ENCODE measurements at places on chromosomes 11 and 22.

DNA sequence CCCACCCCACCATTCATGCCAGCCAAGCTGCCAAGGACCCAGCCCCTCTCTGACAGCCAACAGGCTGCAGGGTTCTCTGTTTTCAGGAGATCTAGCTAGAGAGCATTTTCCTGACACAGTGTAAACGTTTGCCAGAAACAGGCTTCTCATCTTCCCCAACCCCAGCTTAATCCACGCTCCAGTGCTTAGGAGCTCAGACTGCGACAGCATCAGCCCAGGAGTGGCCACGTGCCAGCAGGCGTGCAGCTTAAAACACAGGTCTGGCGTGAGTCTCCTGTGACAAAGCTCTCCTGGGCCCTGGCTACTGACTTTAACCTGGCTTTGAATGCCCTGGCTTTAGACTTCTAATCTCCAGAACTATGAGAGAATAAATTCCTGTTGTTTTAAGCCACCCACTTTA is 66.6 kb downstream of the GALNT18 start:
- no peak for DNase-seq

DNA sequence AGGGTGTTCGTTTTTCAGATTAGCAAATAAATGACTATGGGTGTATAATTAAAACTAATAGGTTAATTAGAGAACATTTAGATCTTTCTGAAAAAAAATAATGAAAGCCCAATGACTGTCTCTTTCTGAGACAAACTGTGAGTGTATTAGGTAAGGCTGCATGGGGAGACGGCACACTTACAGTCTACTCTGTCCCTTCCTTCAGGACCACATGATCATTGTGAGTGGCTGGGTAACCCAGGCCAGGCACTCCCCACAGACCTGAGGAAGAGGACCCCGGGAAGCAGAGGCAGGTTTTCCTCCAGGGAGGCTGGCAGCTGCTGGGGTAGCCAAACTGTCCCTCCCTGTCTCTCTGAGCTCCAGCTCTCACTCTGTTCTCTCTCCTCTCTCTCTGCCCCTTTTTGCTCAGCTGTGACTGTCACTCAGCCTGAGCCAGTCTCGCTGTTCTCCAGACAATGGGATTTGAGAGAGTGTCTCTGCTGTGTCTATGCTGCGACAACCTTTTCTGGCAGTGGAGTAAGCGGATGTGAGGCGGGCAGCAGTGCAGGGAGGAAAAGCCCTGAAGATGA is 83.1 kb upstream of the NCAM1 start:
- DNase-seq = no peak

GRCh38 chr11:123434262-123434661 is 4.2 kb downstream of the GRAMD1B start:
- no peak for DNase-seq

GRCh38 chr11:65390996-65391395 is 4.6 kb downstream of the FRMD8 start:
- no peak for DNase-seq

DNA sequence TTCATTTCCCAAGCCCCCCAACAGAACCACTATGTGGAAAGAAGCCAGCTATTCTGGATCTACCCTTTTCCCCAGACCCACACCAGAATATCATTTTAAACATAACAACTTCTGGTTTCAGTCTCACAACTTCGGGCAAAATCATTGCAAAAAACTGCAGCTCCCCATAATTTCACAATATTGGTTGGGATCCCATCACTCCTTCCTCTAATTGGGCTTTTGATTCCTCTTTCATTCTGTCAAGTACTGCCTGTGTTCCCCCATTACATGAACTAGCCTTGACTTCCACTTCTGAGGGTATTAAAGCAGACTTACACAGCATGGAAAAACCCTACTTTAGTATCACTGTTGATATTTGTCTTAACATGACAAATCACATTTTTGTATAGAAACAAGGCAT is 4.1 kb upstream of the APOL3 start:
- DNase-seq = no peak

DNA sequence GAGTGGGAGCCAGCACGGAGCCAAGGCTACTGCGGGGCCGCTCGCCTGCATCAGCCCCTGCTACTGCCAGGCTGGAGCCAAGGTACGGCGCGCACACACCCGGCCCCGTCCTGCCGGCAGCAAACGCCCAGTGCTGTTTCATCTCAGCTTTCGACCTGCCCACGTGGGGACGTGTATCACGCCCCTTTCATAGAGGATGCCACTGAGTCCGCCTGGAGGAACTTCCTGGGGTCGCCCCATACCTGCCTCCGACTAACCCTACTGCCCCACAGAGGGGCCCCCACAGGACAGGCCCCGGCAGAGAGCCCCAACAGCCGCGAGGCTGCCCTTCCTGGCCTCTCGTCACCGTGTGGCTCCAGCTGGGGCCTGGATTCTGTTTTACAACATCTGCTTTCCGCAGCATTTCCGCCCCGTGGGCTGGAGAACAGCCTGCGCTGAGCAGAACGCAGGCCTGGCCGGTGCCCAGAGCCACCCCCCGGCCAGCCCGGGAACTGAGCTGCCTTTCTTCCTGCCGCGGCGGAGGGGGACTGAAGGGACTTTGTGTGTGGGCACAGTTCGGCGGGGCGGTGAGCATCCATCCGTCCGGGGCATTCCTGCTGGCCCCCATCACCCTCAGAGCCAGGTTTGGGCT is 22.9 kb upstream of the ARHGAP8 start:
- DNase-seq = no peak

GRCh38 chr11:76371170-76371569 is 9.8 kb downstream of the THAP12 start:
- peak; percentile 13 for DNase-seq

DNA sequence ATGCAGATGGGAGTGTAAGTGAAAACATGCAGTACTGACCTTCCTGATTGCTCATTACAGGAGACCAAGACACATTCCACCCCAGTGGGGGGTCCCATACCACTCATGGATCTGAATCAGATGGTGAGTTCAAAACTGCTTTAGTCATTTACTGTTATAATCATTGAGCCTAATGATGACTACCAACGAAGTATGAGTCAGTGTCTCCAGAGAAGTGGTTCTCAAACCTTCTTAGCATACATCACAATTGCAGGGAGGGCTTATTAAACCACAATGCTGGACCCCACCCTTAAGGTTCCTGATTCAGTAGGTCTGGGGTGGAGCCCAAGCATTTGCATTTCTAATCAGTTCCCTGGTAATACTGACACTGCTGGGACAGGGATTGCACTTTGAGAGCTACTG is 75.8 kb downstream of the CD44 start:
- peak; percentile 41 for DNase-seq

DNA sequence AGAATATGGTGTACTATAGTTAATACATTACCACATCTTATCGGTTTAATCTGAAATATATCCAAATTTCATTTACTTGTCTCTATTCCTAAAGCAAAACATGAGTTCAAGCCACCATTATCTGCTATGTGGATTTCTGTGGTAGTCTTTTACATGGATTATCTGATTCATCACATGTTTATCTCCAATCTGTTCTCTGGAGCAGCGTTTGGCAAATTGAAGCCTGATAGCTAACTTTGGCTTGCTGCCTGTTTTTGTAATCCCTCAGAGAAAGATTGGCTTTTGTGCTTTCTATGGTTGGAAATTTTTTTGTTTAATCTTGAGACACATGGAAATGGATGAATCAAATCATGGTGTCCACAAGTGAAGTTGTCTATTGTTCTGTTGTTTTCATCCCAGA is 274.3 kb downstream of the JRKL start:
- no peak for DNase-seq

GRCh38 chr11:11247576-11247975 is 105.5 kb downstream of the CSNK2A3 start:
- DNase-seq = no peak

DNA sequence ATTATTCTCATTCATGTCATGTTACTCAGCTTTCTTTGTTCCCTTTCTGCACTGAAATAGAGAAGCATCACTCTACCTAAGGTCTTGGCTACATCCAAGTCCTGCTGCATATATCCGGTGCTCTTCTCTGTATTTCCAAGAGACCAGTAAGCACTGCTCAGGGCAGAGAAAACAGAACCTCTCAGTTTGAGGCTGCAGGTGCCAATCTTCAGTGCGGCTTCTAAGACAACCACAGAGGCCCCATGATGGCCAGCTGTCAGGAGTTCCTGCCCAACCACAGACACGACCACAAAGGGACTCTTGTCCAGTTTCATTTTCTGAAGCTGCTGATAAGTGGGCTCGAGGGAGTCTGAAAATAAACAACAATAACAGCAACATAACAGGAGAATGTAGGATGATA is 378.4 kb upstream of the PITPNB start:
- no peak for DNase-seq

GRCh38 chr11:95135155-95135554 is 45.5 kb downstream of the ENDOD1 start:
- no peak for DNase-seq

DNA sequence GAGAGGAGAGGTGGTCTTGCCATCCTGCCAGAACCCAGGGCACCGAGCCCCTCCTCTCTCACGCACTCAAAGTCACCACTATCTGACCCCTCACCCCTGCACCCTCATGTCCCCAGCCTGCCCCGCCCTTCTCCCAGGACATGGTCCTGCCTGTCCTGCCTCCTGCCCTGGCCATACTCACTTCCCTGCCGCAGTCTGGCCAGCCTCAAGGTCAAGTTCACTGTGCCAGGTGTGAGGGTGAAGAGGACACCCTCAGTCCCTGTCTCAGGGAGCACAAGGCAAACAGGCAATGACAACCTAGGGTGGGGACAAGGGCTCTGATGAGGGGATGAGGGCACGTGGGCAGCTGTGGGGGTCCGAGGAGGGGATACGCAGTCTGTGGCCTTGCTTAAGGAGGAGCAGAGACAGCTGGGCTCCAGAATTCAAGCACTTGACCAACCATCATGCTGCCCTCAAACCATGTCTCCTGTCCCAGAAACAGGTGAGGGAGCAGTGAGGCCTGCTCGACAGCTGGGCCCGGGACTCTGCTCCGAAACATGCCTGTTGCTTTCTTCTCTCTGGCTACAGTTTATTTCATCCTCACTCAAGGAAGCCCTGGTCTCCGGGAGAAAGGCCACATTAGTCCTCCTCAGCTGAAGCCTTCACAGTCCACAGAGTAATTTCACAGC is 36.6 kb downstream of the PDGFB start:
- DNase-seq = no peak

DNA sequence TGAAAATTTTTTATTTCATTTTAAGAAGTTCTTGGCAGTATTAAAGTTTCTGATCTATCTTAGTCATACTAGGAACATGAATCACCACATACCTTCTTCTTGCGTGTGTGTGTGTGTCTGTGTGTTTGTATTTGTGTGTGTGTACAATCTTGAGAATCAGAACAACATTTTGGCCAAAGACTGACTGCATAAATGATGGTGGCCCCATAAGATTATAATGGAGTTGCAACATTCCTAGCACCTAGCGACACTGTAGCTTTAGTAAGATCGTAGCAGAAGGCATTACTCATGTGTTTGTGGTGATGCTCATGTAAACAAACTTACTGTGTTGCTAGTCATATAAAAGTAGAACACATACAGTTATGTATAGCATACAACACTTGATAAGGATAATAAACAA is 205.4 kb downstream of the FAM76B start:
- no peak for DNase-seq

DNA sequence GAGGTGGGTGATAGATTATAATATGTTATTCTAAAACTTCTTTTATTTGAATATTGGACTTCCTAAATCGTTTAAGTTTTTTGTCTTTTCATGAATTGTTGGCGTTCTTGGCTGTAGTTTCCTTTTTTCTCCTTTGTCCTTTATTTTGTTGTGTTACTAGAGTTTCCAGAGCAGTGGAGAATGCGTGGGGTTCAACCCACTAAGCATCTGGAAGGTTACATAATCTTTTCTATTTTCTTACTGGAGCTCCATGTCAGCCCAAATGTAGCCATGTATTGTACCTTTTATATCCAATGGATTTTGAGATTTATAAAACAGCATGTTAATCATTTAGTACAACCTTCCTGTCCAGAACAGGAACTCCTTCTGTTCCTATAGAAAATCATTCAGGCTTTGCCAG is 63.2 kb downstream of the PPP6R3 start:
- no peak for DNase-seq

GRCh38 chr11:59380263-59381059 is 21.8 kb downstream of the OR5AN1 start:
- DNase-seq = no peak

- DNase-seq = no peak
Observed at GRCh38 chr11:105179542-105180278, 40.1 kb upstream of the CARD18 start.

DNA sequence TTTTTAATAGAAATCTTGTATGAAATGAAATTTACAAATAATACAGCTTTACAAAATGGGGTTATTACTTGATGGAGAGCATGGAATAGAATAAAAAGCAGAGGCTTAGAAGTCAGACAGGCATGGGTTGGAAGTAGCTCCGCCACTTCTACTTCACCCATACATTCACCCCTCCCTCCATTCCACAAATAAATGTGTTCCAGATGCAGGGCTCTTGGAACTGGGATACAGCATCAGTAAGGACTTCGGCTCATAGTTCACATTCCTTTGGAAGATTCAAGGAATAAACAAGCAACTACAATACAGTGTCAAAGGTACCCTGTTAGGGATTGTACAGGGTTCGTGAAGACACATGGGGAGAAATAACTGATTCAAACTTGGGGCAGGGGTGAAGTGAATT is 156.8 kb downstream of the WNT11 start:
- DNase-seq = no peak

DNA sequence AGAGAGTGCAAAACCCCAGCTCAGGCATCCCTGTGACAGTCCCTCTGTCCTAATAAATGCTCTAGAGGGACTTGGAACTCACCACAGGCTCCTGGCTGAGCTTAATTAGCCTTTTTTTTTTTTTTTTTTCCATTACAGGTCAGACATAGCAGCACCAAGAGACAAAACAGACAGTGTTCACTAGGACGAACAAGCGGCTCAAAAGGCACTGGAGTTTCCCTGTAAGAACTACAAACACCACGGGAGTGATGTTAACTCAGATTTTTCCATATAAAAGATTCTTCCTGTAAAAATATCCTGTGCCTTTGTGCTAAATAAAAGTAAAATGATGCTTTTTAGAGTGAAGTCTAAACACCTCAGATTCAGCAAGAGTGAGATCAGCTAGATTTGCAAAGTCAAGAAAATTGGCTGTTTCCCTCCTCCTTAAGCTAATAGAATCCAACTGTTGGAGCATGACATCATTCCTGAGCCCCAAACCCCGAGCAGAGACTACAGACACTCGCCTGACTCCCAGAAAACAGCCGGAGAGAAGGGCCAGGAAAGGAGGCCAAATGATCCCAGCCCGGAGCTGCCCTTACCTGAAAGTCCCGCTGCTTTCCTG is 101.0 kb upstream of the AKIP1 start:
- no peak for DNase-seq

- DNase-seq = no peak
Observed at GRCh38 chr11:36011574-36011973, 67.7 kb downstream of the LDLRAD3 start.

GRCh38 chr11:123537726-123538125 is 107.7 kb downstream of the GRAMD1B start:
- DNase-seq = no peak

GRCh38 chr11:68589547-68590216 is 94.7 kb upstream of the GAL start:
- DNase-seq = no peak

DNA sequence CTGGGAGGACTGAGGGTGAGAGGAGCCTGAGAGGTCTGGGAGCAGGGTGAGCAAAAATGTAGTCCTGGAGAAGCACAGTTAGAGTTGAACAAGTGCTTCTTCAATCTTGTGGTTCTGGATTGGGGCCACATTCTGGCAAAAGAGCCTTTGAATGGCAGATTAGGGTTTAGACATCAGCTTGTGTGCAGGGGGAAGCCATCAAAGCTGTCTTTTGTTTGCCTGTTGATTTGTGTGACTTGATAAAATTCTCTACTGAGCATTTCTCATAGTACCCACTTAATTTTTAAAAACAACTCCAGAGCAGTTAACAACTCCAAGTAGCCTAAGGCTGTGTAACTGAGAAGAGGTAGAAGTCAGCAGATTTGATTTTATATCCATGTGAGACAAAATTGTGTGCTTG is 166.2 kb downstream of the FAT3 start:
- DNase-seq = no peak

Data from activated T-cell treated with anti-CD3 and anti-CD28 coated beads, Interleukin-2, amount 50 U/mL, for 4 hours (primary cell).